ENCODE measurements at places on chromosomes 2 and 18.

DNA sequence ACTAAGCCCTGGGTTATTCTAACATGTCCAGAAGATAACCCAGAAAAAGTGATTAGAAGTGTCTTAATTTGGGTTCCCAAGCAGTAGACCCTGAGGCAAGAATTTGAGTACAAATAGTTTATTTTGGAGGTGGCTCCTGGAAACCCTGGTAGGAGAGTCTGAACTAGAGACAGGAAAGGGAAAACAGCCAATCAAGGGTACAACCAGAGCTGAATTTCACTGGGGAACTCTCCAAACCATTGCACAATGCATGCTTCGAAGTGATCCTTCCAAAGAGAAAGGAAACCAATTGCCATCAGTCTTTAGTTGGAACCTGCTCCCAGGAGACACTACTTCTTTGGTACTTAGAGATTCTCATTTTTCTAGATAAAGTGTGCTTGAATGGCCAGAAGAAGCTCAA lies 361.5 kb downstream of the MBD2 start:
- DNase-seq = no peak

DNA sequence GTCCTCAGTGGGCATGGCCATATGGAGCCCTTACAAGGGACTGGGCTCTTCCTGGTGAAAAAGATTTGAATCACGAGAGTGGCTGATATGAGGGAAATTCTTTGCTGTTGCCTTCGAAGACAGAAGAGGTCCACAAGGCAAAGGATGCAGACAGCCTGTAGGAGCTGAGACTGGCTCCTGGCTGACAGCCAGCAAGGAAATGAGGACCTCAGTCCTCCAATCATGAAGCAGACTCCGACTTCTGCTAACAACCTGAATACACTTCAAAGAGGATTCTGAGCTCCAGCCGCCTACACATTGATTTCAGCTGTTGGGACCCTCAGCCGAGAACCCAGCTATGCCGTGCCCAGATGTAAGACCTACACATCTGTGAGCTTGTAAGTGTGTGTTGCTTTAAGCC lies 3.0 kb upstream of the ST8SIA5 start:
- DNase-seq = no peak

- DNase-seq = peak; percentile 31
Measured at GRCh38 chr18:75249672-75250470, 39.3 kb downstream of the TSHZ1 start.

DNA sequence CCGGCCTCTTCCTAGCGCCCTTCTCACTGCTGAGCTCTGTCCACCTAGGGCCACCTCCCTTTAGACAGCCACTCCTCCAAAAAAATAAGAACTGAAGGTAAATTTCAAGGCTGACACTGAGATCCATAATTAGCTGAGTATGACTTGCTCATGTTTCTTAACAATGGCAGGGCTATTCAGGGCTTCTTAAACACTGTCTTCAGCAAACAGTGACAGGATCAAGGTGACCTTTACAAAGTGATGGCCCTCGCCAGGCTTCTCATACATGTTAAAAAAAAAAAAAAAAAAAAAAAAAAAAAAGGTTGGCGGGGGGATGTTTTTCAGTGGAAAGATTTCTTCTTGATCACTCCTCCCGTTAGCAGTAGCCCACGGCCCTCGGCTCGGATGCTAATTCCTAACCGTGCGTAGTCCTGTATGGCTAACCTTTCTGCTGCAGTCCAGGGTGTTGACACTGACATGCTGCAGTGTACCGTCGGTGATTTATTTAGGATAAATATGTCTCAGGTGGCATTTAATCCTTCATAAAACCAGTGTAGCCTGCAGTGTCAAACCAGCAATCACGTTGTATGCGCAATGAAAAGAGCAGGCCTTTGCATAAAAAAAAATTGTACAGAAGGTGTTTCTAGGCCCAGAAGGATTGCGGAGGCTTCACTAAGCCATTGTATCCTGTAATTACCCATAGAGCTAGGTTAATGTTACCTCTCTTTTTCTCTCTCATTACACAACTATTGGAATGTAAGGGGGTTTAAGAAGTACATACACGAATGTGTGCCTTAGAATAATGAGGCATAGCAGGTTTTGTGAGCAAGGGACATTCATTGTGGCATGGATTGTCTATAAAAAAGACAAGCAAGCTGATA lies 142.7 kb downstream of the PTGR3 start:
- DNase-seq = no peak

DNA sequence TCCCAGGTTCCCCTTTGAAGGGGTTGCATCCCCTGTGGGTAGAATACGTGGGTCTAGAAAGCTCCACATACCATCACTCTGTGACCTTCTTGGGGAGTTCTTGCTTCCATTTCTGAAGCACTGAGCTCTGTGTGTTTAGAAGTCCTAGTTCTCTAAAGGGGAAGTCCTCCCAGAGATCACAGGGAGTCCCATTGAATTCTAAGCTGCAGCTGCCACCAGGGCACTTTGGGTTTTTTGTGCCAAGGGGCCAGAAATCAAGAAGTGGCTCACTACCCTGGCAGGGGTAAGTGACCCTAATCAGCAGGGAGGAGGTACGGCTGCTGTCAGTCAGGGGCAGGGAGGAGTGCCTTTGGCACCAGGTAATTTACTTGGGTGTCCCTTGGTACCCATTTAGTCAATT lies 70.9 kb downstream of the EHD3 start:
- DNase-seq = no peak

GRCh38 chr18:30487962-30488361 lies 554.6 kb downstream of the DSC3 start:
- DNase-seq = no peak

DNA sequence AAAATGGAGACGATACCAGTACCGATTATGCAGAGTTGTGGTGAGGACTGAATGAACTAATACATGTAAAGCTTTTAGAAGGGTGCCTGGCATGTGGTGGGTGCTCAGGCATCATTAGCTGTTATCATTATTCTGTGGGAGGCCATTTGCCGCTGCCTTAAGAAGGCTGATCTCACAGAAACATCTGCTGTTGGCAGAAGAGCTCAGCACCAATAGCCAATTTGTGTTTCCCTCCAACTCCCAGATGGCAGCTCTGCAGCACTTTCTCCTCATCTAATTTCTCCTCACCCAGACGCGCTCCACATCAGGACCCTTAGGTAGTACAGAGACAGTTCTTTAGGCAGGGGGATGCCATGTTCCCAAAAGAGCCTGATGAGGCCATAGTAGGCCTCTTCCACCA lies 15.8 kb upstream of the CYP1B1 start:
- no peak for DNase-seq

DNA sequence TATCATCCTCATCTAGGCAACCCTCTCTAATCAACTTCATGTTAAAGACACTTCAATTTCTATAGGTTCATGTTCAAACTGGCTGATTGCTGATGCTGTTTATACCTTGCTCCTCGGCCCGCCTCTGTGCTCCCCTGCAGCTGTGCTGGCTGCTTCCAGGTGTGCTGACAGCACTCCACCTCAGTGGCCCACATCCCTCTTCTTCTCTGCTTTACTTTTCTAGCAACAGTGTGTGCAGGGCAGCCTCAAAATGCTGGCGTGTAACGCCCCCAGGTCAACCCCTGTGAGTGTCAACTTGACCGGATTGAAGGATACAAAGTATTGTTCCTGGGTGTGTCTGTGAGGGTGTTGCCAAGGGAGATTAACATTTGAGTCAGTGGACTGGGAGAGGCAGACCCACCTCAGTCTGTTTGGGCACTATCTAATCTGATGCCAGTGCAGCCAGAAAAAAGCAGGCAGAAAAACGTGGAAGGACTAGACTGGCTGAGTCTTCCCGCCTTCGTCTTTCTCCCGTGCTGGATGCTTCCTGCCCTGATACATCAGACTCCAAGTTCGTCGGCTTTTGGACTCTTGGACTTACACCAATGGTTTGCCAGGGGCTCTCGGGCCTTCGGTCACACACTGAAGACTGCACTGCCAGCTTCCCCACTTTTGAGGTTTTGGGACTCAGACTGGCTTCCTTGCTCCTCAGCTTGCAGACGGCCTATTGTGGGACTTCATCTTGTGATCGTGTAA lies 94.7 kb downstream of the COL6A3 start:
- DNase-seq = no peak

GRCh38 chr18:67432806-67433205 lies 83.7 kb downstream of the DSEL start:
- DNase-seq = no peak

DNA sequence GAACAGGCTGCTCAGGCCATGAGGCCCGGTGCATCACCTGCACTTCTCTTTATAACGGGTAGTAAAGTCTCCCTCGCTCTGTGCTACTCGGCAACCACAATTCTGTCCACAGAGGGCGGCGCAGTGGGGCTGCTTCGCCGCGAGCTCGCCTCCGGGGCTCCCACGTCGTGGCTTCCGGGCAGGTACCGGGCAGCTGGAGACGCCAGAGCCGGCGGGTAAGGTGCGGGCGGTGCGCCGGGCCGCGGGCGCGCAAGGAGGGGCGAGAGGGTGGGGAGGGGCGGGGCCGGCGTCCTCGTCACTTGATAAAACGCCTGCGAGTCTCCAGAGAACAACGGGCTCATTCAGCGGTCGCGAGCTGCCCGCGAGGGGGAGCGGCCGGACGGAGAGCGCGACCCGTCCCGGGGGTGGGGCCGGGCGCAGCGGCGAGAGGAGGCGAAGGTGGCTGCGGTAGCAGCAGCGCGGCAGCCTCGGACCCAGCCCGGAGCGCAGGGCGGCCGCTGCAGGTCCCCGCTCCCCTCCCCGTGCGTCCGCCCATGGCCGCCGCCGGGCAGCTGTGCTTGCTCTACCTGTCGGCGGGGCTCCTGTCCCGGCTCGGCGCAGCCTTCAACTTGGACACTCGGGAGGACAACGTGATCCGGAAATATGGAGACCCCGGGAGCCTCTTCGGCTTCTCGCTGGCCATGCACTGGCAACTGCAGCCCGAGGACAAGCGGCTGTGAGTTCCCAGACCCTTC lies at the start of gene ITGA6:
Gene ITGA6 (plus strand): TSS at position 331 of the 734 bp plus-strand sequence.
- peak; percentile 87 for DNase-seq

GRCh38 chr2:129428086-129428660 lies 551.3 kb upstream of the RAB6C start:
- DNase-seq = no peak

DNA sequence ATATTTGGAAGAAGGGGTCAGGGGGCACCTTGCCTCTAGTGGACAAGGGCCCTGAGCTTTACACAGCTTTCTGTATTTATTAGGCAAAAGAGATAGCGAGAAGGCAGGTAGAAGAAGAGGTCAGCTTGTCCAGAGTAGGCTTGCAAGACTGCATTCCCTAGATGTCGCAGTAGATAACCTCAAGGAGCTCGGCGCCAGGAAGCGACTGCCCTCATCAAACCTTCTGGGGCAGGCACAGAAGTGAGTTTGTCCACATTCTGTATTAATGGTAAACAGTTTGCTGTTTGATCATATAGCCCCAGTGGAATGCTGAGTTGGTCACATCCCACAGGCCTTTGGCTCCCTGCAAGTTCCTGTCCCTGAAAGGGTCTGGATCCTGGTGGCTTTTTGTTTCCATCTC lies 7.0 kb downstream of the CHCHD5 start:
- no peak for DNase-seq

DNA sequence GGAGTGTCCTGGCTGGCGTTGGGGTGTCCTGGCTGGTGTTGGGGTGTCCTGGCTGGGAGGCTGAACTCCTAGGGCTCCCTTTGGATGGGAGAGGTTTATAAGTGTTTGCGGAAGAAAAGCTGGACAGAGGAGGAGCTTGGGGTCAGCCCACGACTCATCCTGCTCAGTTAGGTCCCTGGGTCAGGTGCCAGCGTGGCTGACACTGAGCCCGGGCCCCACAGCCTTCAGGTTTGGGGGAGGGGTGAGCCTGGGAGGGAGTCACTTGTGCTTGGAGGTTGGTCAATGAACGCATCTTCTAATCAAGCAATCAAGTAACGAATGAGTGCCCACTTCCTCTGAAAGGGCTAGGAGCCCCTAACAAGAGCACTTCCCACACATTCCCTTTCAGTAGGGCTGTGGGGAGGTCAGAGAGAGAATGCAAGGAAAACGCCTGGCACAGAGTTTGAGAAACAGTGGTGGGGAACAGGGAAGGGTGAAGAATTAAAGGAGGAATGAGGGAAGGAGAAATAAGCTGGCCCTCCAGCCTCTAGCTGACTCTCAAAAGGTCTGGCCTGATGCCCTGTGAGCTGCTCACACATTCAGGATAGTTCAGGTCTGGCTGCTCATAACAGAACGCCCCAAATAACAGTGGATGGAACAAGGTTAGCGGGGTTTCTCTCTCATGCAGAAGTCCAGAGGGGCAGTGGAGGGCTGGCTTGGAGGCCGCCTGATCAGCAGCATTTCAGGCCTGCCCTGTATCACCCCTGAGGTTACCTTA lies 670 bp downstream of the KCNIP3 start:
- no peak for DNase-seq

GRCh38 chr18:58813561-58814225 lies 51.0 kb upstream of the ZNF532 start:
- DNase-seq = no peak

GRCh38 chr2:64227603-64228125 lies 83.4 kb upstream of the PELI1 start:
- DNase-seq = no peak

DNA sequence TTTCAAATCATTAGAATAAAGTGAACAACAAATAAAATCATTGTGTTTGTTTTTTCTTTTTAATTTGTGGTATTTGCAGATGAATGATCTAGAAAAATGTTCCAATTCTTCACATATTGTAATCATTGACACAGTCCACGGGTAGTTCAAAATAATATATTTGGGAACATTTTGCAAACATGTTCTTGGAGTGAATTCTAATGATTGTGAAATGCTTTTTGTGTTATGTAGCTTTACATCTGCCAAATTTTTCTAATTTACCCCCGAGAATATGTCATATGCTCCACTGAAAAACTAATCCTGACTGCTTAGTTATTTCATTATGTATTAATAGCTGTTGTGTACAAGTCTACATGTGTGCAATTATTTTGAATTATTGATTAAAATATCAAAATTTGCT lies 1468.4 kb upstream of the NXPH2 start:
- DNase-seq = no peak

DNA sequence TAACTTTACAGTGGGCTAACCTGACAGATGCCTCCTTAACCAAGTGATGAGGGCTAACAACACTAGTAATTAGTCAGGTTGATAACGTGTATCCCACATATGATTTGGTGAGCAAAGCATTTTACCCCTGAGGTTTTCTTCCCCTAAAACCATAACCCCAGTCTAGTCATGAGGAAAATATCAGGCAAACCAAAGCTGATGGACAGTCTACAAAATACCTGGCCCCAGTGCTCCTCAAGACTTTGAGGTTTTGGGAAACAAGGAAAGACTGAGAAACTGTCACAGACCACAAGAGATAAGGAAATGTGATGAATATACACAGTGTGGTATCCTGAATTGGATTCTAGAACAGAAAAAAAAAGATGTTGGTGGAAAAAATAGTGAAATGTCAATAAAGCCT lies 28.5 kb downstream of the MAP3K20 start:
- DNase-seq = no peak
